ENCODE measurements at places on chromosomes 7 and 10. TPM values are rescaled to one million over a fixed set of nuclear protein-coding genes. Genes with fewer than 3 reads are reported as not detected.

GRCh38 chr10:45052700-45053099, 52.0 kb downstream of the ZNF22 start:
- peaks cover 17% of the 10 kb centered on the region for H3K27me3 ChIP-seq
- no peak overlapping the region for H3K27ac ChIP-seq
- peak; percentile 6 for DNase-seq
- no peak overlapping the region for H3K4me3 ChIP-seq

GRCh38 chr10:60423920-60424319, 34.2 kb upstream of the ANK3 start:
- DNase-seq: no peak
- H3K36me3 ChIP-seq: peaks cover 3% of the 10 kb centered on the region
- peaks cover 12% of the 10 kb centered on the region for H3K4me1 ChIP-seq
- no peak overlapping the region for H3K27ac ChIP-seq
- no peak overlapping the region for H3K4me3 ChIP-seq

DNA sequence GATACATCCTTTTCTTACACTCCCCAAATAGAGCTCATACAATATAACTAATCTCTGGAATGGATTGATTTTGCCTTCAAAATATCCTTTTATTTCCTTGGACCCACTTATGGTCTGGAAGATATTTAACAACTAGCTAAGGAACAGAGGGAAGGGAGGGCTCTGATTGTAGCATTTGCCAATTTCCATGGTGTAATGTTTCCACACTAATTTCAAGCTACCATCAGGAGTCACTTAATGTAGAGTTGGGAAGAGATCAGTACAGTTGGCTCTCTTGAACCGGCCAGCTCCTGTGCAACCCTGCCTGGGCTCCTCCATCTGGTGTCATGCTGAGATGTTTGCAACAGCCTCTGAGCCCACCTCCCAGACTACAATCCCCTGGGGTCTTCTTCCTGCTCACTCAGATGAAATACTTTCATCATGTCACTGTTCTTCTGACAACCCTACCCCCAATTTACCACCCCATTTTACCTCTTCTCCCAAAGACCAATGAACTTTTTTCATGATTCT, 8.0 kb upstream of the IL6 start:
- H3K27me3 ChIP-seq: peaks cover 50% of the 10 kb centered on the region
- H3K36me3 ChIP-seq: no peaks in the 10 kb centered on the region
- H3K4me3 ChIP-seq: no peak overlapping the region
- H3K27ac ChIP-seq: no peak overlapping the region
- H3K4me1 ChIP-seq: peaks cover 10% of the 10 kb centered on the region
- no peak for DNase-seq

The ANXA8 gene
- not detected for total RNA-seq

The ABCB1 gene
- total RNA-seq: 1.4 TPM

The TAS2R41 gene
- total RNA-seq: not detected

GRCh38 chr10:130191380-130191779, 55.2 kb downstream of the GLRX3 start:
- H3K27me3 ChIP-seq: peaks cover 8% of the 10 kb centered on the region
- H3K4me1 ChIP-seq: peaks cover 2% of the 10 kb centered on the region
- H3K27ac ChIP-seq: no peak overlapping the region
- H3K4me3 ChIP-seq: peak overlapping the region; percentile 53

The SYCE1 gene
- 0.38 TPM for total RNA-seq

DNA sequence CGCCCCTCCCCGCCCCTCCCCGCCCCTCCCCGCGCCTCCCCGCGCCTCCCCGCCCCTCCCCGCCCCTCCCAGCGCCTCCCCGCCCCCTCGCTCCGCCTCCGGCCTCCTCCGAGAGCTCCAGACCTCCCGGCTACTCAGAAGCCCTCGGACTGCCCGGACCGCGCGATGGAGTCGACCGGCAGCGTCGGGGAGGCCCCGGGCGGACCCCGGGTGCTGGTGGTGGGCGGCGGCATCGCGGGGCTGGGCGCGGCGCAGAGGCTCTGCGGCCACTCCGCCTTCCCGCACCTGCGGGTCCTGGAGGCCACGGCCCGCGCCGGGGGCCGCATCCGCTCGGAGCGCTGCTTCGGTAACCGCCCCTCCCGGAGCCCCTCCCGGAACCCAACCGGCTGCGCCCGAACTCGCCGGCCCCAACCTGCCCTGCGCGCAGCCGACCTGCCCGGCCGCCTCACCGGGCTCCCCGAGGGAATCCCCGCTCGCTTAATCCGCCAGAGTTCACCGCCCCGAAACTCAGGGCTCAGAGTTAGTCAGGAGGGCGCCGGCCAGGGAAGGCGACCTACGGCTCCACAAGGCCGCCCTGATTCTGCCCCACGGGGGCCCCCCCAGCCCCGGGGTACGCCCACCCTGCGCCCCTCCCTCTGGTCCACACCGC, at the start of gene PAOX:
PAOX (plus strand) TSS at position 111 of the 649 bp plus-strand sequence; CDS start at position 166, 55 bp downstream.
- peaks cover 4% of the 10 kb centered on the region for H3K4me1 ChIP-seq
- H3K4me3 ChIP-seq: peak within 1 kb of the TSS; percentile 80
- peaks cover 3% of the 10 kb centered on the region for H3K27me3 ChIP-seq
- peaks cover 7% of the 10 kb centered on the region for H3K36me3 ChIP-seq

DNA sequence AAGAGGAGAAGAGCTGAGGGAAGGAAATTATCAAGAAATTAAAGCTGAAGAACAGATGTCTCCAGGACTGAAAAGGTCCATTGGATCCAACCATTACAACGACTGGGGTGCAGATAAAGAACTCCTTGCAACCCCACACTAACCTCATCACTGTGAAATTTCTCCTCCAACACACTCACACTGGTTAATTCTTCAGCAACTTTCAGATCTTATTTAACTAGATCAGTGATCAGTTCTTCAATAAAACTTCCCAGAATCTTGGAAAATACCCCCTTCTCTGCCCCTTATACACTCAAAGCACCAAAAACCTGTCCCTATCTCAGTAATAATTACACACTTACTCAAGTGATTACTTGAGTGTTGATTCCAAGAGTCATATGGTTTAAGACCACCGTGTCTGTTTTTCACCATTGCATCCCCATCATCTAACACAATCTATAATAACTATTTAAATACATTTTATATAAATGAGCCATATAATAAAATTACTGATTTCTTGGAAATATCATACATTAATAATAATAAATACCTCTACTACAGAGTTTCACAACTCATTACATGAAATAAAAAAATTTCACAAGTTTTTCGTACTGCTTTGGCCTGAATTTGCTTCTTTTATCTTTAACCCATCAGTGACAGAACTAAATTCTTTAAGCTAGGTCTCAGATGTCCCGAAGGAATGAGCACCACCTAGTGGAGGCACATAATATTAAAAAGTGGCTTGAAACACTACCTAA, 123.7 kb downstream of the MPP7 start:
- no peaks in the 10 kb centered on the region for H3K36me3 ChIP-seq
- DNase-seq: peak; percentile 85
- peaks cover 8% of the 10 kb centered on the region for H3K27me3 ChIP-seq
- H3K4me1 ChIP-seq: peaks cover 23% of the 10 kb centered on the region

DNA sequence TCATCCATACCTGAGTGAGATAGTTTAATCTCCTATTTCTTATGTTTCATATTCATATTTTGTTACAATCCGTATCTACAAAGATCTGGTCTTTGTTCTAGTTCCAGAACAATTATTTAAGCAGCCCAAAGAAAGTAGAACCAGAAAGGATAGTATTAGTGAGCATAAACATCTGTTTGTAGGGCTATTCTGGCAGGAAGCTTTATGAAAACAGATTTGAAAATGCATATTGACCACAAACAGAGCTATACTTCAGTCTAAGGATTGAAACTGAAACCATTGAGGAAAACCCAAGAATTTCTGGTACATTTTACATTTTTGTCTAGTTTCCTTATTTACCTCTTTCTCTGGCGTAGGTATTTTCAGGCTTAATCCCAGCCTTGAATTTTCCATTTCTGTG, 28.1 kb downstream of the LRGUK start:
- peaks cover 13% of the 10 kb centered on the region for H3K27me3 ChIP-seq
- no peak for DNase-seq
- H3K36me3 ChIP-seq: no peaks in the 10 kb centered on the region
- H3K27ac ChIP-seq: no peak overlapping the region

GRCh38 chr10:78288663-78289062, 255.0 kb downstream of the RPS24 start:
- H3K4me1 ChIP-seq: no peaks in the 10 kb centered on the region
- H3K4me3 ChIP-seq: no peak overlapping the region
- no peak overlapping the region for H3K27ac ChIP-seq

The FKBP9 gene
- total RNA-seq: 0.93 TPM

The NPS gene
- not detected for total RNA-seq

The PPP1R9A gene
- total RNA-seq: not detected

DNA sequence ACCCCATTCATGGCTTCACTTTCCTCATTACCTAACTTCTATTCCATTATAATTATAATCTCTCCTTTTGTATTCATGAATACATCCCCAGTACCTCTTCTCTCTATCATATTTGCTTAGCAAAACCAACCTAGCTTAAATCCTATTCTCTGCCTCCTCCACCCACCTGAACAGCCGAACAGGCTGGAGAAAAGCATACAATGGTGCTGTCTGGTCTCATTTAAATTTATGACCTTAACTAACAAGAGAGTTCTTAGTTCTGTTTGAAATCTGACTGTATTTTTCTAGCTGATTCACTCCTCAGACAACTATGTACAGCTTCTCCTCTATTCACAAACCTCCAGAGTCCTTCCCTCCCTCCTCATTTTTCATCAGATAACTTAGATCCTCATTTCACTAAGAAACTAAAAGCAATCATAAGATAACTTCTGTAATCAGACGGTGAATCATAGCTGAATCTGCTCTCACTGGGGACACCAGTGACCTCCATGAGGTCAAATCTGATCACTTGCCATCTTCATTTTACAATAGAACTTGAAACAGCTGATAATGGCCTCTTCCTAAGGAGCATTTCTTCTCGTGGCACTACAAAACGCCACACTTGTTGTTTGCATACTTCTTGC, 233.9 kb upstream of the AOAH start:
- no peaks in the 10 kb centered on the region for H3K27me3 ChIP-seq
- H3K27ac ChIP-seq: no peak overlapping the region
- H3K36me3 ChIP-seq: peaks cover 36% of the 10 kb centered on the region
- no peak for DNase-seq
- no peak overlapping the region for H3K4me3 ChIP-seq
- H3K4me1 ChIP-seq: peaks cover 26% of the 10 kb centered on the region

DNA sequence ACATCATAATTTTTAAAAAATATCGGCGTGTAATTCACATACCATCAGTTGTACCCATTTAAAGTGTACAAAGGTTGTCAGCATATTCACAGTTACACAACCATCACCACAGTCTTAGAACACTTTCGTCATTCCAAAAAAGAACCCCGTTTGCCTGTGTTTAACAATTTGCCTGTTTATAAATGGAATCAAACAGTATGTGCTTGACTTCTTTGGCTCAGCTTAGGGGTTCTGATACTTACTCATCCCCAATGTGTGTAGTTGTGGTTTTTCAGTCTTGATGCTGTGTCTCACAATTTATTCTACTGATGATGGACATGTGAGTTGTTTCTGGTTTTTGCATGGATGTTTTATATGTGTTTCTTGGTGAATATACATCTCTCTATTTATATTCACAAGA, 50.0 kb downstream of the PRPF18 start:
- DNase-seq: no peak
- H3K27ac ChIP-seq: no peak overlapping the region
- no peak overlapping the region for H3K4me3 ChIP-seq
- H3K27me3 ChIP-seq: no peaks in the 10 kb centered on the region
- H3K4me1 ChIP-seq: no peaks in the 10 kb centered on the region
- peaks cover 30% of the 10 kb centered on the region for H3K36me3 ChIP-seq

DNA sequence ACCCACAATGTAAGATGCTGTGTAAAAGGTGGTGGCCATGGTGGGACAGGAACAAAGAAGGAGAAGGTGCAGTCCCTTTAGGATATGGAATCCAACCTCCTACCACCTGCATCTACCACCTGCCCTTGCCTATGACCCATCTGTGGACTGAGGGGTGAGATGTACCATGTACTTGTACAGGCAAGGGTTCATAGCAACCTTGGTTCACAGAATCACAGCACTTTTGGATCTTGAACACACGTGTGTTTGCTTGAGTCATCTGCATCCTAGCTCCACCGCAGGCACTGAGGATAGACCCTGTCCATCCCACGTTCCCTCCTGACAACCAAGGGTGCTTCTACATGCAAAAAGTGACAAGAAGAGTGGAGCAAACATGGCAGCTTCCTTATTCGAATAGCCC, 162.3 kb downstream of the GFRA1 start:
- H3K4me1 ChIP-seq: no peaks in the 10 kb centered on the region
- H3K36me3 ChIP-seq: no peaks in the 10 kb centered on the region
- no peaks in the 10 kb centered on the region for H3K27me3 ChIP-seq
- no peak for DNase-seq
- H3K27ac ChIP-seq: no peak overlapping the region

The PHKG1 gene
- 2.8 TPM for total RNA-seq

DNA sequence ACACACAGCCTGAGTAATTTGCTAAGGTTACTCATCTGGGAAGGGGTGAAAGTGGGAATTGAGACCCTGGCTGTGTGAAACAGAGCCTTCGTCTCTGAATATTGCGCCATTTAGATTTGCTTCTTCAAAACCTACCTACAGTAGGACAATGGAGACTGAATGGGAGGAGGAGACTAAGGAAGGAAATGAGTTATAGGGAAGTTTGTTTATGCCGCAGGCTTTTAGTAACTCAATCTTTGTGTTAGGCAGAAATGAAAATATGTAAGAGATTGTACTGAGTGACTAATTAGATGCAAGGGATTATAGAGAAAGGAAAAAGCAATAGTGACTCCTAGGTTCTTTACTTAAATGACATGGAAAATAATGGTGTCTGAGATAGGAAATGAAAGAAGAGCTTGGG, 80.2 kb downstream of the KCND2 start:
- H3K4me1 ChIP-seq: no peaks in the 10 kb centered on the region
- no peaks in the 10 kb centered on the region for H3K27me3 ChIP-seq
- no peak for DNase-seq
- no peak overlapping the region for H3K27ac ChIP-seq
- H3K36me3 ChIP-seq: no peaks in the 10 kb centered on the region
- no peak overlapping the region for H3K4me3 ChIP-seq

DNA sequence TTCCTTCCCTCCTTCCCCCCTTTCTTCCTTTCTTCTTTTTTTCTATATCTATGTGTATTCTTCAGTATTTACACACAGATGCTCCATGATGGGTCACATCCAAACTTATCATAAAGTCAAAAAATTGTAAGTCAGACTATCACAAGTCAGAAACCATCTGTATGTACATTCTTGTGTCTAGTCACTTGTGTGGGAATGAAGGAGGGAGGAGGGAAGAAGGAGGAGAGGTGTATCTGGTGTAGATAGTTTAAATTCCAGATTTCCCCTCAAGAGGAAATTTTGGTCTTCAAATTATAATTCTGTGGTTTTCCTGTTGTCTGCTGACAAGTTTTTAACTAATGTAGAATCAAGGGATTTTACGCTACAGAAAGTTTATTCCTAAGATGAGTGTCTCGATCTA, 287.2 kb downstream of the ETV1 start:
- no peak for DNase-seq
- no peak overlapping the region for H3K27ac ChIP-seq
- H3K27me3 ChIP-seq: no peaks in the 10 kb centered on the region
- H3K36me3 ChIP-seq: no peaks in the 10 kb centered on the region

The STEAP2 gene
- total RNA-seq: not detected

DNA sequence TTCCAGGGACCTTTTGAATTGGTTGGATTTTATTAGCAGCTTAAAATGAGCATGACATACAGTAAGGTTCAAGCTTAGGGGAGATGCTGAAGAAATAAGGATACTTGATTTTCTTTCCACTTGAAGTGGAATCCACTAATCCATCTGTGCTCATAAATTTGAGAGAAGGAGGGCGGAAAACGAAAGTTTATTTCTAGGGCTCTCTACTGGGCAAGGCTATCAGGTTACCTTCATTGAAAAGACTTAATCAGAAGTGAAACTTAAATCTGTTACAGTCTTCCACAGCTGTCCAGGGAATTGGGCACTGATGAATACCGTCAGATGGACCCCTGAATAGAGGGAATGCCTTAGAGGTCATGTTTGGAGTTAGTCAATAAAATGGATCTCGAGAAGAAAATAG, 21.8 kb downstream of the AUTS2 start:
- no peak overlapping the region for H3K27ac ChIP-seq
- peaks cover 3% of the 10 kb centered on the region for H3K27me3 ChIP-seq
- no peak for DNase-seq
- H3K36me3 ChIP-seq: no peaks in the 10 kb centered on the region
- no peak overlapping the region for H3K4me3 ChIP-seq

The PITX3 gene
- total RNA-seq: 0.54 TPM

Data from activated CD4-positive, alpha-beta T cell treated with anti-CD3 and anti-CD28 coated beads, Interleukin-2, amount 10 ng/mL, durations not matched to agents 24 days and 14 days (primary cell).